ENCODE measurements at places on chromosomes 5 and 9.

DNA sequence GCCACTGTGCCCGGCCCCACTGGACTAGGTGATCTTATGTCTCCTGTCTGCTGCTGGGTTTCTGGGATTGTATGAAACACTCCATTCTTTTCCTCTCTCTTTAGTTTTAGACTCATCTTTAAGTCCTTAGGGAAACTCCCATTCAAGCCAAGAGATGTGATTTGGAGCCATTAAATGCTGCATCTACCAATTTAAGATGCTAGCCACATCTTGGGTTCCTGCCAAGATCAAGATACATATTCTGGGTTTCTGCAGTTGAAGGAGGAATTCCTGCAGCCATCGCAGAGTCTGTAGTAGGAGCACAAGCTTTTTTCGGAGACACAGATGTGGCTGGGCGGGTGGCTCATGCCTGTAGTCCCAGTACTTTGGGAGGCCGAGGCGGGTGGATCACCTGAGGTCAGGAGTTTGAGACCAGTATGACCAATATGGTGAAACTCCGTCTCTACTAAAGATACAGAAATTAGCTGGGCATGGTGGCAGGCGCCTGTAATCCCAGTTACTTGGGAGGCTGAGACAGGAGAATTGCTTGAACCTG, 23.2 kb downstream of the STXBP1 start:
- DNase-seq = no peak

DNA sequence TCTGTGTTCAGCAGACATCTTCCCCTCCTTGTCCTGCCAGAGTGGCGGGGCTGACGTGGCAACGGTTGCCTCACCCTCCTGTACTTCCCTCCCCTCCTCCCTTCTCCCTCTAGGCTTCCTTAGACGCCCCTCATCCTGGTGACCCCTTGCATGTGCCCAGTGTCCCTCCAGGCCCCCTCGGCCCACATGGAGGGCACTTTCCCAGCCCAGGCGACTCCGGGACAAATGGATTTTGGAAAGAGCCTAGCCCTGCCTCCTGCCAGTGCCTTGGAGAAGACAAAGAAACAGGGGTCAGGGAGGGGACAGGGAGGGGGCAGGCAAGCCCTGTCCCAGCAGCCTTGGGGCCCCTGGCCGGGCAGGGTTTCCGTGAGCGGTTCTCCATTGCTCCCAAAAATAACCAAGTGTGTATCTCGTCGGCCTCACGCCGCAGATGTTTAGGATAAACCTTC, 38.3 kb upstream of the NEURL1B start:
- no peak for DNase-seq

- no peak for DNase-seq
Measured at GRCh38 chr9:4550777-4551484, 60.7 kb downstream of the SLC1A1 start.

- no peak for DNase-seq
Measured at GRCh38 chr9:77751341-77752091, 103.4 kb upstream of the GNA14 start.

GRCh38 chr9:115042781-115043509, 75.0 kb downstream of the TNC start:
- no peak for DNase-seq

DNA sequence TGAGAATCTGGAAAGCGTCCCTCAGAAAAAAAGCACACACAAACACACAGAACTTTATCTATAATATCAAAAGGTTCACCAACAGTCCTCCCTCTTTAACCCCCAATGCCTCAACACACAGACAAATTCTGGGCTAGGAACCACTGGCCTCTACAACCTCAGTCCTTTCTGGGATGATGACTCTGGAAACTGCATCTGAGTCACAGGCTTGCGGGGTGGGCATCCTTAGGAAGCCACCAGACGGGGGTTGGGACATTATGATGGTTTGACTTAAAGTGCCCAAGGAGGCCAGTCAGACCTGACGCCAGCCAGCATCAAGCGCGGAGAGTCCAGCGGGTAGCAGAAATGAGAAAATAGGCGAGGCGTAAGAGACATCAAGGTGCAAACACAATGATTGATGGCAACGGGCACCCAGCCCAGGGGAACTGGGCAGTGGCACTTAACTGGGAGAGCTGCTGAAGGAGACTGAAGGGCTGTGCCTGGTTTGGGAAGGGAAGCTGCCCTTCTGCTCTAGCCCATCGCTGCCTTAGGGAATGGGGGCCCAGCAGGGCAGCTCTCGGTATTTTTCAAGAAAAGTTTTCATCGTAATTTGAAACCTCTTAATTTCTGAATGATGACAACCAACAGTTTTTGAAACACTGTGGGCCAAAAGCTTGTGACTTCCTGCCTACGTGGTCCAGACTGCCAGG, 20.7 kb downstream of the SPRY4 start:
- DNase-seq = no peak

DNA sequence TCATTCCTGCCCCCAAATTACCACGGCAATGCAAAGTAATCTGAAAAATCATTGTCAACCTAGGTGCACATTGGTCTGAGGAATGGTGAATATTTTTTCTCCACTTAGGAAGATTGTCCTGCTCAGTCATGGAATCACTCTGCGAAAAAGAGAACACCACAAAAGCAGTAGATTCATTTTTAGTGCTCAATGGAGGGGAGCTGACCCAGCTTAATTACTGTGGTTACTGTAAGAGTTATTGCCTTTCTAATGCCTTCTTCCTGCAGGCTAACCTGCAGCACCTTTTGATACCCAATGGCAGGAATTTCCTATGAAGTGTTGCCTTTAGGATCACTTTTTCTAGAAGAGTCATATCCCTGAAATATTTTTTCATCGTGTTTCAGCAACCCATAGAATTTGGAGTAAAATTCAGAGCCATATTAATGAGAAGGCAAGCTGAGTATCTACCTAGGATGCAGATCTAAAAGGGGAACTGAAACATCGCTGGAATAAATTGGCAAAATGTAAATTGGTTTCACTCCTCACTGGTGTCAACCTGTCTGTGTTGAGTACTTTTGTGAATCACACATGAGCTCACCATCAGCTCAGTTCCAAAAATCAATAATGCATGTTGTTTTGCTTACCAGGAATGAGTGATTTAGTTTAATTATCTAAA, 464.5 kb downstream of the CSNK1G3 start:
- no peak for DNase-seq

- DNase-seq = no peak
Measured at GRCh38 chr9:83430681-83431080, 107.5 kb downstream of the FRMD3 start.

DNA sequence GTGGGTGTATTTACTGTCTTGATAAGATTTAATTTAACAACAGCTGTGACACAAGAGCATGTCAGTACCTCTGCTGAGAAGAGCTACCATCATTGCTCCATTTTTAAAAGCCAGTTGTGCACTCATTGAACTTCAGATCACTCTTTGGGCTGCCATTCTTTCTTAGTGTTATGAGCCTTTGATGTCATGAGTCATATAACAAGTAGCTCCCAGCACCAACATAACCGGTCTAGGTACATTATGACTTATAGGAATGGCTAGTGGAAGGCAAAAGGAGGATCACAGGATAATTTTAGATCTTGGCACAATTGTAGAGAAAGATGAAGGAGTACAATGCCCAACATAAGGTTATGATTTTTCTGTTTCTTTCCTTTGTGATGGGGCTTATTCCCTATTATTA, 170.8 kb upstream of the FBN2 start:
- no peak for DNase-seq

DNA sequence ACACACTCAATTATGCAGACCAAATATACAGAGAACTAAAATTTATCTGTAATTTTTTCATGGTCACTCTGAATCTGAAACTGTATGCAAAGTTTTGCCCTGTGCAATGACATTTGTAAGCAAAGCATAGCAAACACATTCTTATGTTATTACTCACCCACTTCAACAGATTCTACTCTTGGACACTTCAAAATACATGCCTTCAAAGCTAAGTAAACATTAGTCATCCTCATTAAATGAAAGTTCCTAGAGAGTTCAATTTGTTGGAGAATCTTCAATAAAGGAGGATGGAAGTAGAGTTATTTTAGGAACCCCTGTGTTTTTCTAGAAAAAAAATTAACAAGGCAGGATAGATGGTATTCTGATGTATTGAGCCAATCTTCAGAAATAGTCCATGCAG, 639.7 kb upstream of the C9orf72 start:
- no peak for DNase-seq

DNA sequence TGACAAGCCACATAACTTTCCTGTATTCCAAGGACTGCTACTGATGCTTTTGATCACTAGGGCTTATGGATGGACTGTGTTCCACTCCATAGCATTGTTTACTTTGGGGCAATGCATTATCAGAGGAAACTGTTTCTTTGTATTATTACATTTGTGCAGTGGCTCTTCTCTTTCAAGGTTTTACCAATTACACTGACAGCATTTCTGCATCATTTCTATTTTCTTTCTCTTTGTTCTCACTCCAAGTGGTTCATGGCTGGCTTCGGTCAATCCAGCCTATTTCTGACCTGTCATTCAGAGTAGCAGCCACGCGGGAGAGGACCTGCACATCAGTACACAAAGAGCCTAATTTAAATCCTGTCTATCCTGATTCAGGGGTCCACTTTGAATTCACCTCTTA, 711.0 kb downstream of the TLE4 start:
- no peak for DNase-seq

DNA sequence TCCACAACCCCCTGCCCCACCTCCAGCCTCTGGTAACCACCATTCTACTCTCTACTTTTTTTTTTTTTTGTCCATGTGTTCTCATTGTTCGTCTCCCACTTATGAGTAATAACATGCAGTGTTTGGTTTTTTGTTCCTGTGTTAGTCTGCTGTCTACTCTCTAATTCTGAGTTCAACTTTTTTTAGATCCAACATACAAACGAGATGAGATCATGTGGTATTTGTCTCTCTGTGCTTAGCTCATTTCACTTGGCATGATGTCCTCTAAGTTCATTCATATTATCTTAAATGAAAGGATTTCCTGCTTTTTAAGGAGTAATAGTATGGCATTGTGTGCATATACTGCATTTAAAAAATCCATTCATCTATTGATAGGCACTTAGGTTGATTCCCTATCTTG, 130.9 kb downstream of the NMUR2 start:
- DNase-seq = no peak

DNA sequence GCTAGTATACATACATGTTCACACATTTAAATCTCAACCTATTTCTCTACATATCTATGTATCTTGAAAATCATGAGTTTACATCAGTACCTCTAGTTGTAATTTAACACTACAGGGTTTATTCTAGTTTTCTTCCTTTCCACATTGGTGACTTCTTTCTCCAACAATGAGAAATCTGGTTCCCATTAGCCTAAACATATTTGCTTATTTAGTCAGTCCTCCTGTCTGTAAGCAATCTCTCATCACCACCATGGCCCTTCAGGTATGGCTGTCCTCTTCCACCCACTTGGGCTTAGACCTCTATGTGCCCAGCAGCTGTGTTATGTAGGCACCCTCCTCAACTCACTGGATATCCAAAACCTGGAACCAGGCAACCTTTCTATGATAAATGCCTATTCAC, 8.0 kb upstream of the SPATA31D1 start:
- DNase-seq = no peak

- DNase-seq = peak; percentile 74
Measured at GRCh38 chr9:10612641-10613398, at the start of gene PTPRD. Gene PTPRD (minus strand): TSS chr9:10613002.

DNA sequence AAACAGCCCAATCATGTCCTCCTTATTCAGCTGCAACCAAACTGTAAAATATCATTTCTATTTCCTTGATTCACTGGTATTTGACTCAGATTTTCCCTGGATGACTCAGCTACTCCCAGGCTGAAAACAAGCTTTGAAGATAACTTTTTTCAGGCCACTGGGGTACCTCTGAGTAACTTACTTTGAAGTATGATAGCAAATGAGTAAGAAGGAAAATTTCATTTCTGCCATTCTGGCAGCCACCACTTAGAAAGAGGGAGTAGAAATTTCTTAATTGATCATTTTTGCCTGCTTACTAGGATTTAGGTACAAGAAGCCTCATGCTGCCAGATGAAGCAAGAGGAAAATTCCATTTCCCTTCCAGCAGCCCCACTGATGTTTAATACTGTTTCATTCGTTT, 247.4 kb downstream of the PRELID2 start:
- no peak for DNase-seq

DNA sequence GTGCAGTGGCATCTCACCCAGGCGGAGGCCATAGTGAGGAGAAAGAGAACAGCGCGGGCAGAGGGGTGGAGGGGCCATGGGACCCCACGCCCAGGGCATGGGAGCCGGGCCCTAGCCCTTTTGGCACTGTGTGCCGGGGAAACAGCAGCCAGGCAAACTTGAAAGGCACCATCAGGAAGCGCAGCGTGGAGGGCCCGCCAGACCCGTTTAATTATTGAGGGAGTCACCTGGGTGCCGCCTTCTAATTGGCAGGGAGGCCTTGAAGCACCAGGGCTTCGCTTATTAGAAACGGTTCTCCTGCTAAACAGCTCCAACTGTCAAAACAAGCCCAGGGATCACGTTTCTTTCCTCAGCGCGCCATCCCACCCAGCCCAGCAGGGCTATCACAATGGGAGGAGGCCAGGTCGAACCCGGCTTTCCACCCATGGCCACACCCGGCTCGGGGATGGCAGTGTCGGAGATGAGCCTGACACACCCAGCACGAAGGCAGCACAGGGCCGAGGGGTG, 104.6 kb upstream of the SARDH start:
- DNase-seq = peak; percentile 95

GRCh38 chr9:6894135-6894534, 136.4 kb downstream of the KDM4C start:
- no peak for DNase-seq

GRCh38 chr5:124747791-124748686, 1.6 kb upstream of the ZNF608 start:
- DNase-seq = no peak

DNA sequence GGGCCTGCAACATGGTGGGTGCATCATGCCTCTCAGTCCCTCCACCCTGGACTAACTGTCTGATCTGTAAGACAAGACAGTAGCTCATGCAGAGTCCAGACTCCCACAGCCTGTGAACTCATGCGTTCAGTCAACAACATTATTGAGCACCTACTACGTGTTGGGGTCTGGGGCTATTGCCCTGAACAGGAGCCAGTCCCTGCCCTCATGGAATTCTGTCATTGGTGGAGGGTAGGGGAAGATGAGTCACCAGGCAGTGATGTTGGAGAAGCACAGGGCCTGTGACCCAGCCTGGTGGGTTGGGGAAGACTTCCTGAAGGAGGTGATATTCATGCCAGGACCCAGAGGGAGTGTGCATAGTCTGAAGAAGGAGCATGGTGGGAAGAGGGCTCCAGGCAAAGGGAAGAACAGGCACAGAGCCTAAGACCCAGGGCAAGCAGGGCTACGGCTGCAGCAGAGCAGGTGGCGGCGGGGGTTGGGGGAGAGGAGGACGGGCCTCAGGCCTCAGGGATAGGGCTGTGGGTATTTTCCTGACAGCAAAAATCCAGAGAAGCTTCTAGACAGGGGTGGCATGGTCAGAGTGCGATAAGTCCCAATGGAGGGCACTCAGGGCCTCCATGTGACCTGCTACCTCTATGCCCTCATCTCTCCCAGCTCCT, 26.7 kb upstream of the PSD2 start:
- DNase-seq = no peak

DNA sequence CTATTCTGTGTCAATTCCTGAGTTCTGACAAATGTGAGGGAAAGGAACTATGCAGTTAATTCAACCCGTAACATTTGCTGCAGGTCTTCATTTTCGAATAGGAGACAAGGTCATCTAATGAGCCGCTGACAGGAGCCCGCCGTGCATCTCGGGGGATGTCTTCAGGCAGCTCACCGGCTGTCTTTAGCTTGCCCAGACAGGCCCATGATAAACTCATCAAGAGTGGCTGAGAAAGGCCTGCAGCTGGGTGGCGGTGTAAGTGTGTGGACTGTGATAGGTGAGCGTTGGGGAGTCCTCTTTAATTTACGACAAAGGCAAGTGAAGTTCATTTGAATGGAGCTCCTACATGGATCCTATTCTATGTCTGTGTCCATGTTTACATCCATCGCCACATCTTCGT, 190.5 kb downstream of the ADCY2 start:
- DNase-seq = peak; percentile 24
